Cortex of kidney (tissue), 1 donor: ENCODE measurements at places on chromosomes 2 and 18.

DNA sequence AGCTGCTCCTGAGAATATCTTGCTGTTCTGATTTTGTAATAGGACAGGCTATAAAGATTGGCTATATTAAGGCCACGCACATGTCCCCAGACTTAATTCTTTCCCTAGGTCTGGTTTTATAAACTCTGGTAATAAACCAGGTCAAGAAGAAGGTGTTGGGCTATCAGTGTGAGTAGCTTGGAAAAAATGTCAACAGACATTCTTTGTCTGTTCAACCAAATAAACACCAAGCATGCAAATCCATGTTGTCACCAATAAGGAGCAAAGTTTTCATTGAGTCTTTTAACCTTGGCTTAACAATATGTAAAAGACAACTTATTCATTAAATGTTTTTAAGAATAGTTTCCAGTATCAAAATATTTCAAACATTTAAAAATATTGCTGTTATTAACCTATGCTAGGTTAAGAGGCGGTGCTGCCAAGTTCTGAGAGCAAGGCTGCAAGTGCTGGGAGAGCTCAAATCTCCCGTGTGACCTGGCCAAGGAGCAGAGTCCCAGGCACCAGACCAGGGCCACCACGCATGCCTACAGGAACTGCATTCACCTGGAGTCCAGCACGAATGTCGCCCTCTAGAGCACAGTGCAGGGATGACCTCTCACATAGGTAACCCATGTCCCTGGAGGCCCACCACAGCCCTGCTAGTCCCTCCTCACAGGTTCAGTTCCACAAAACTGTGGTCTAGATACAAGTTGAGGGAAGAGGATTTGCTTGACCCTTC, 120.5 kb upstream of the POU3F3 start:
- no peak for DNase-seq

DNA sequence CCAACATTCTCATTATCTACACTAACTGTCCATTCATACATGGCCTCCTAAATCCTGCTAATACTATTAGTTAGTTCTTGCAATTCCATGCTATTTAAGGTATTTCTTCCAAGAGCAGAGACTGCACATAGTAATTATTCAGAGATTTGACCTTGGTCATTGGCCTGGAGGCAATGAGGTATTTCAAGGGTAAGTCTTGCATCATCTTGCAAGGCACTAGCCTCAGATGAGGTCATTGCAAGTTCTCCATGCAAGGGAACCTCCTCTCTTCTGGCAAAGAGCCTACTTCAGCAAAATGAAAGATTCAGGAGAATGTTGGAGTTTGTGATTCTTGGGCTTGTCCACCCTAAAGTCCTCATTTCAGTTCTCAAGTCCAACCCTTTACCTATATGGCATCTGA, 48.5 kb upstream of the IKZF2 start:
- DNase-seq, result no peak

- DNase-seq, result no peak
Measured at GRCh38 chr18:78685250-78685979, 294.2 kb upstream of the SALL3 start.

DNA sequence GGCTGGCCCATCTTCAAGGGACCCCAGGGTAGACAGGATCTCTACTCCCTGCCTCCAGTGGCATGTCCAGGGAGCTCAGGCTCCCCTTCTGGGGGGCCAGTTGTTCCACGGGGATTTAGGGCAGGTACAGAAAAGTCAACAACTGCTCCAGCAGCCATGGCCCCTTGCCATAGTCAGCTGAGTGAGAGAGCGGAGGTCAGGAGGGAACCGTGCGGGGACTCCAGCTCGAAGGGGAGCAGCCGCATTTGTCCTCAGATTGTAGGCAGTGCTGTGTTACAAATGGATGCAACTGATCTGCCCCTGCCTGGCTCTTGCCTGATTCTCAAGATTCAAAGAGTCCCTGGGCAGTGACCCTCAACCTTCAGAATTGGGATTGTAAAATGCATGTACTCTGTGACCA, 49.9 kb downstream of the ITGB1BP1 start:
- no peak for DNase-seq

- DNase-seq, result no peak
Measured at GRCh38 chr2:231713730-231714638, 5.7 kb downstream of the PTMA start.
